Left lobe of liver (tissue), 2 donors: ENCODE measurements at places on chromosomes 4 and X. TPM values are rescaled to one million over a fixed set of nuclear protein-coding genes. Genes with fewer than 3 reads are reported as not detected.

DNA sequence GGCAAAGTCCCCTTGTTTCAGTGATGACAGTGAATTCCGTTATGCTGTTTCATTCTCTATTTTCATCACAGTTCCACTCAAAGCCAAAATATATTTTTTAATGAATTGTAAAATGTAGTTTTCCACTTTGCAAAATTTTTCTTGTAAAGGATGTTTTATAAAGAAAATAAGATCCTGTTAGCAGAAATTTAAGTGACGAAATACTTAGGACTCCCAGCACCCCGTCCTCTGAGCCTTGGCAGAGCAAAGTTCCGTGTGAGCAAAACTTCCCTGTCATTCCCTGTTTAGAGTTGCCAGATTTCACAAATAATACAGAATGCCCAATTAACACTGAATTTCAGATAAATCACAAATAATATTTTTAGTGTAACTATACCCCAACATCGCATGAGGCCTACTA lies 81.0 kb upstream of the RBPJ start:
- DNase-seq: no peak

DNA sequence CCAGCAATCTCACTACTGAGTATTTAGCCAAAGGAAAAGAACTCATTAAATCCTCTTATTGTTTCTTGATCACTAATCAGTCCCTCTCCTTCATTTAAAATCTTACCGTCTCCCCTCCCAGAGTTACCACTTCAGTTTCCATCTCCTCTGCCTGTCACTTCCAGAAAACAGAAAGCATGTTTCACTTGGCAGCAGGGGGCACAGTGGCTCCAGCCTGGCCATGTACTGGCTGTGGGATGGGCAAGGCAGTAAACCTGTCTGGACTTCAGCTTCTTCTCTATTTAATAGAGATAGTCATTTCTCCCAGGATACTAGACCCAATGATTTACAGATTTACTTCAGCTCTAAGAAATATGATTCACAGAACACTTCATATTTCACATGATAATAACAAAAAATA lies 63.2 kb downstream of the CD40LG start:
- DNase-seq: no peak

GRCh38 chr4:64564126-64564525 lies 154.9 kb upstream of the TECRL start:
- DNase-seq: no peak

KLF8 gene
- 0.58 TPM for total RNA-seq
